Activated T-helper 1 cell treated with anti-CD3 and anti-CD28 coated beads, Interleukin-2, amount 50 U/mL, for 16 hours (primary cell): ENCODE measurements at places on chromosomes 7 and 10.

- no peak for DNase-seq
Observed at GRCh38 chr7:120857588-120858573, at the start of gene TSPAN12. TSPAN12 (minus strand) TSS chr7:120858144; CDS start chr7:120856763, 1,381 bp downstream.

- DNase-seq: no peak
Observed at GRCh38 chr7:84524714-84525694, 330.4 kb upstream of the SEMA3A start.

DNA sequence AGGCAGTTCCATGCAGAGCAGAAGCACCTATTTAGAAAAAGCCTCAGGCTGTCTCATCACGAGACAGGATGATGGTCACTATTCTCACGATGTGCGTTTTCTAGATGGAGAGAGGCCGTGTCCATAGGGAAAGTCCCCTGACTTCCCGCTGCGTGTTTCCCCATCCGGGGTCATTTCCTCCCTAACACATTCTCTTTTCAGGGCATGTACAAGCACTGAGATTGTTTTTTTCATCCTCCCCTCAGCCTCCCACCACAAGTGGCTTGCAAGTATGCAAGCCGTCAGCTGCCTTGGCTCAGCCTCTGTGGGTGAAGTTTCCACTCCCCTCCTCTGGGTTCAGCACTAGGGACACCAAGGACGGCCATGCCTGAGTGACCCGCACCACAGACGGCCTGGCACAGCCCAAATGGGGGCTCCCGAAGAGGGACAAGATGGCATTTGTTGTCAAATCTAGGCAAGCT is 2.7 kb upstream of the CALML5 start:
- DNase-seq: no peak

GRCh38 chr7:130598056-130598455 is 70.5 kb downstream of the COPG2 start:
- DNase-seq: no peak

DNA sequence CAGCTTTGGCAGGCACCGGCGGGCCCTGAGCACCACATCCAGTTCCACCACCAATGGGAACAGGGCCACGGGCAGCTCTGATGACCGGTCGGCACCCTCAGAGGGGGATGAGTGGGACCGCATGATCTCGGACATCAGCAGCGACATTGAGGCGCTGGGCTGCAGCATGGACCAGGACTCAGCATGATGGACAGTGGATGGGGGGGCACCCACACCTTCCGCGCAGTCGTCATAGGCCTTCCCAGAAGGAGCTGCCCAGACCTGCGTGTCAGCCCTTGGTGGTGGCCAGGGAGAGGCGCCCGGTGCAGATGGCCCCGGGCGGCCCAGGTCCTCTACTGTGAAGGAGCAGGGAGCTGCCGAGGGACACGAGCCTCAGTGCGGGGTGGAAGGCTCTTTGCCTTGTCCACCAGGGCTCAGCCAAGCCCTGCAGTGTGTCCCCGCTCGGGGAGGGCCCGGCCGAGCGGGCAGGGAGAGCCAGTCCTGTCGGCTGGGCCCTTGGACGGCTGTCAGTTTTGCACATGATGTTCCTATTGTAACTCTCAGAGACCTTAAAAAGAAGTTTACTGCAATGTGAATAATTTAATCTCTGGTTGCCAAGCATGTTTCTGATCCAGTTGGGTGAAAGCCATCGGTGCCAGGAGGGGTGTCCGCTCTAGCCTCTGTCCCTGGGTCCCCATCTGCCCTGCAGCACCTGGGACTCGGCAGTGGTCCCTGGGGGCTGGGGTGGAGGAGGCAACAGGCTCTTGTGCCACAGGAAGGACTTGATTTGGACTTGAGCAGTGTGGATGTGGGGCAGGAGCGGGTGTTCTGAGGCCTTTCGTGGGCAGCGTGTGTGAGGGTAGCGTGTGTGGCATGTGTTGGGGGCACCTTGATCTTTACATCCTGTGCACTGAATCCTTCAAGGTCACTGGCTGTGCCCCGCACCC is 12.6 kb downstream of the NACAD start:
- no peak for DNase-seq

DNA sequence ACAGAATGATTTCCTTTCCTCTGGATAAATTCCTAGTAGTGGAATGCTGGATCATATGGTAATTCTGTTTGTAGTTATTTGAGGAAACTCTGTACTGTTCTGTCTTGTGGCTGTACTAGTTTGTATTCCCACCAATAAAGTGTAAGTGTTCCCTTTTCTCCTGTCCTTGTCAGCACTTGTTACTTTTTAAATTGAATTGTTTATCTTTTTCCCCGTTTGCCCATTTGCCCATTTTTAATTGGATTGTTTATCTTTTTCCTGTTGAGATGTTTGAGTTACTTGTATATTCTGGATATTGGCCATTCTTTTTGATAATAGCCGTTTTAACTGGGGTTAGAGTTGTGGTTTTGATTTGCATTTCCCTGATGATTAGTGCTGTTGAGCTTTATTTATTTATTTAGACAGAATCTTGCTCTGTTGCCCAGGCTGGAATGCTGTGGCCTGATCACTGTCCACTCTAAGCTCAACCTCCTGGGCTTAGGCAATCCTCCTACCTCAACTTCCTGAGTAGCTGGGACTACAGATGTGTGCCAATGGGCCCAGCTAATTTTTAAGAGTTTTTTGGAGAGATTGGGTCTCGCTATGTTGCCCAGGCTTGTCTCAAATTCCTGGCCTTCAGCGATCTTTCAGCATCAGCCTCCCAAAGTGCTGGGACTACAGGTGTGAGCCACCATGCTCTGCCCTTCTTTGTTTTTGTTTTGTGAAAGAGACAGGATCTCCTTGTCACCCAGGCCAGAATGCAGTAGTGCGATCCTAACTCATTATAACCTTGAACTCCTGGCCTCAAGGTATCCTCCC is 23.0 kb downstream of the BMPR1A start:
- no peak for DNase-seq

DNA sequence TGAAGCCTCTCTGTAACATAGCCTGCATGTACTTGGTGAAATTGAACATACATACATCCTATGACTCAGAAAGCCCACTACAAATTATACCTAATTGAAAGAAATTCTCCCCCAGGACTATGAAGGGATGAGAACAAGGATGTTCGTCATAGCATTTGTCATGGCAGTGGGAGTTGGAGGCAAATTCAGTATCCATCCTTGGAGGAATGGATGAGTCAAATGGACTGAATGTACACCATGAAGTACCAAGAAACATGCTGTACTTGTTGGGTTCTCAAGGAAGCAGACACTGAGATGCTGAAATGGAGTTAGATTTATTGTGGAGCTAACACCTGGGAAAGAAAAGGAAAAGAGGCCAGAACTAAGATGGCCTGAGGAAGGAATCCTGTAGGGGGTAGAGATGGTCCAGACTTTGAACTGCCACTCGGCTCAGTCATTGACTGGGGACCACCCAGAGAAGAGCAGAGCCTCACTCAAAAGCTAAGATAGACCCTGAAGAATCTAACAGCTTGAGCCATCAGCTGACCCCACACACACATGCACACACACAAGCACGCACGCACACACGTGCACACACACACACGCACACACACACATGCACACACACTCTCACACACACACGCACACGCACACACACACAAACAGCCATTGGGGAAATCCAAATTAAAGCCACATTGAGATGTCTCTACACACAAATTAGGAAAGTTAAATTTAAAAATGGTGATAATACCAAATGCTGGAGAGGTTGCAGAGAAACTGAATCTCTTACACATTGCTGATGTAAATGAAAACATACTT is 22.3 kb downstream of the AOC1 start:
- no peak for DNase-seq

- DNase-seq: no peak
Observed at GRCh38 chr10:36943544-36943943, 181.9 kb upstream of the ANKRD30A start.

- no peak for DNase-seq
Observed at GRCh38 chr7:134799377-134799776, 19.9 kb downstream of the CALD1 start.

DNA sequence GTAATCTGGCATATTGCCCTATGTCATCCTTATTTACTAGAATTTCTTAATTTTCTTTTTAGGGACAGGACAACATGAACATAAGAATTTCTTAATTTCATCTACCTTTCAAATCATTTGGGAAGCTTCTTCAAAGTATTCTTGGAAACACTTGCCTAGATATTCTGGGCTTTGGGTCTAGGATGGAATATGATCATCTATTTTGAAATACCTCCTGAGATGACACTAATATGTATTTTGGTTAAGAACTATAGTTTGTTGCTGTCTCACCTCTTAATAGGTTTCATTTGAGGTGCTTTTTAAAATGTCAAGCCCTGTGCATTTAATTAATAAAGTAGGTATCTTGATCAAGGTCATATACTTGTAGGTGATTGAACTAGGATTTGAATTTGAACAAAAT is 49.1 kb downstream of the SEPTIN7 start:
- no peak for DNase-seq

- DNase-seq: no peak
Observed at GRCh38 chr7:116215551-116215950, 5.2 kb downstream of the TES start.

DNA sequence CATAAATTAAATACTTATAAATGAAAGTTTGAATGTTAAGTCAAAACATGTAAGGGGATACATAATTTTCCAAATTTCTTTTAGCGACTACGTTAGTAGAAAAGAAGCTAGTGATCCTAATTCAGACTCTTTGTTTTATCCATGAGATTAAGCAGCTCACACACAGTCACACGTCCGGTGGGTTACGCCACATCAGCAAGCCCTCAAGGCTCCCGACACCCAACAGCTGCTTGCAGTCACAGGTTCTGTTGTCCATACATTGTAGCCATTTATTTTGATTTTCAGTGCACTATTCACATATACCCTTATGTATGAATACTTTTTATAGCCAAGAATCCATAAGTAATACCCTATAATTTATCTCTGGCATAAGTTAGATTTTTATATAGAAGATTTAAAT is 39.5 kb downstream of the XRCC2 start:
- no peak for DNase-seq

DNA sequence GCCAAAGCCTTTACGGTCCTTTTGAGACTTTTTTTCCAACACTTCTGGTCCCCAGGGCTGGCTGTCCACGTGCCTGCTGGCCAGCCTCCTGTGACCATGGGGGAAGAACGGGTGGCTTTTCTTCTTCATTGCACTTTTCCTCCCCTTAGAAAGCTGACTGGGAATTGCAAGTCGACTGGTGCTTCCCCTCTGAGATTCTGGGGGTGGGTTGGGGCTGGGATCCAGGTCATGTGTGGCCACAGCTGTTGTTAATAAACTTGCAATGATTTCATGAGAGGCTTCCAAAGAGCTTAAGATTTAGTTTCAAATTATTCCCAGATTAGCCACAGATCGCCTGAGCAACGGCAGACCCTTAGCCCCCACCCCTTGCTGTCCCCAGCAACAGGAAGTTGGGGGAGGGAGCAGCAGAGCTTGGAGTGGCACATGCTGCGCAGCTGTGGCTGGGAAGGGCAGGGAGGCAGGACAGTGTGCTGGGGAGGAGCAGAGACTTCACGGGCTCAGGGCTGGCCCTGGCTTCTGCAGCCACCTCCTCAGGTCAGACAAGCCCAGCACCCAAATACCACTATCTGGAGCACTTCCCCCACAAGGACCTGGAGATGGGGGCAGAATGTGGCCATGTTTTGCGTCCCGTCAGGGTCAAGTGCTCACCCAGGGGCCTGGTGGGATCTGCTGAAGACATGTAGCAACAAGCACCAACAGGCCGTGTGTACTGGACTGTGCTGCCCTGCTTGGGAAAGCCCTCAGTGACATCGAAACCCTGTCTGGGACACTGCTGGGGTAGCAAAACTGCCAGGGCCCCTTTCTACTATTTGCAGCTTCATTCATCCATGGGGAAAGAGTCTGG is 147.1 kb downstream of the RNF216 start:
- no peak for DNase-seq

DNA sequence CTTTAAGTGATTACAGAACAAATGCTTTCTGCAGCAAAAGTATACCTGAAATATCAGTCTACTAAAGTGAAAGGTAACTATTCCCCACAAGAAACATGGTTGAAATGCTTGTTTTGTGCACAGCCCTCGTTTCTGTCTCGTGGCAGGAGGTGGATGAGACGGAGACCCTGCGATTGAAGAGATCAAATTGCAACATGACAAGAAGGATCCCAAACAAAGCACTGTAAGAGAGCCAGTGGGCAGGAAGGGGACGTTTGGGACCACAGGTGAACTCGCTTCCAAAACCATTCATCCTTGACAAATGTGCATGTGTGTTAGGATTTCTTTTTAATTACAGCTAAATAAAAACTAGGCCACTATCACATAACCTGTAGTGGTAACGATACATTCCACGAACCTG is 192.6 kb downstream of the CCSER2 start:
- no peak for DNase-seq

DNA sequence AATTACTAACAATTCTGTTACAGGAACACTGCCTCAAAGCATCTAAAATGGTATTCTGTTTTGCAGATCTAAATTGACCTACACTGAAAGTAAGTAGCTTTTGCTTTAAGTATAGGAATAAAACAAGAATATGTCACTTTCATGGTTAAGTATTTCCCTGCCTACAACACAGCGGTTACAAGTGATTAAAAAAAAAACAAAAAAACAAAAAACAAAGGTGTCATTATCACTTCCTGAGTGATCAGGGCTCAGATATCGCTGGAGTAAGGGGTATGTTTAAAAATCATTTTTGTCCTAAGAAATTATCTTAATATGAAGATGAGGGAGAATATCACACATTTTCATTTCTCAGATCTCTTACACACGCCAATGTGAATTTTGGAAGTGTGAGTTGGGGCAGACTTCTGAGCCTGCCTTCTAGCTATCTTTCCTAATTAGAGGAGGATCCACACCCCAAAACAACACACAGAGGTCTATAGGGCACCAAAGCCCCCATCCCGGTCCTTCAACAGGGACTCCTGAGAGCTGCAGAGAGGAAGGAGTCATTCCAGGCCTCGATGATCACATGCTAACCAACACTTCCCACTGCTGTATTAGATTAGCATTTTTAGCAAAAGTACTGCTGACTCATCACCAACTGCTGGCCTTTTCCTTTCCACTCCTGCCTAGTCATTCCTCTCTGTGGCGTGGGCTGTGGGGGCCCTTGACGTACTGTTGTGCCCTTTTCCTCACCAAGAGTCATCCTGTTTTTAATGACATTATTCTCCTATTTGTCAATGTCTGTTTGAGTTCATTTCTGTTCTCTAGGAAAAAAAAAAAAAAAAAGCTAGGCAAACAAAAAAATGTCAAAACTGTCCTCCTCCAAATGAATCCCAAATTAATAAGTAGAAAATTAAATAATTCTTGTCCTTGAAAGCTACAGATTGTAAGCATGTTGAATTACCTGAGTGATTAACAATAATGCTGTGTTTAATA is 31.2 kb downstream of the PRTFDC1 start:
- DNase-seq: peak; percentile 44

DNA sequence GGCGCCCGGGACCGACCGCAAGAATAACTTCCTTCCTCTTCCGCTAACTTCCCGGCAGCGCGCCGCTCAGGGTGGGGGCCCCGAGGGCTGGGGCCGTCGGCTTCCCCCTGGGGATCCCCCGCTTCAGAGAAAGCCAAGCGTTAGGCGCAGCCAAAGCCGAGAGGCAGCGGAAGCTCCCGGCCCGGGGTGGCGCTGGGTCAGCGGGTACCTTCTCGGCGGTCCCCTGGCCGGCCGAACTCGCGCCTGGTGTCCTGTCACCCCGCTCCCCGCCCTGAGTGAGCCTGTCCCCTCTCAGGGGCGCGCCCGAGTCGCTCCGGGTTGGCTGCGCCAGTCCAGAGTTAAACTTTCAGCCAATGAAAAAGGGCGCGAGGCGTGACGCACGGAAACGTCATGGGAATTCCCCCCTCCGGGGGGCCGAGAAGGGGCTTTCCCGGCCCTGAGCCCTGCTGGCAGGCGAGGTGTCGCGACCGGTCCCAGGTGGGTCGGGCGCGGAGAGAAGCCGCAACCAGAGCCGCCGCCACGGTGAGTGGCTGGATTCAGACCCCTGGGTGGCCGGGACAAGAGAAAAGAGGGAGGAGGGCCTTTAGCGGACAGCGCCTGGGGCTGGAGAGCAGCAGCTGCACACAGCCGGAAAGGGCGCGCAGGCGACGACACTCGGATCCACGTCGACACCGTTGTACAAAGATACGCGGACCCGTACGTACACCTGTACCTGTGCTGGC is 1.3 kb upstream of the NFKB2 start:
- DNase-seq: peak; percentile 99
